ENCODE measurements at places on chromosomes 1 and 21.
A peak's percentile ranks its signal among the peaks of the same experiment; 100 is the strongest.

GRCh38 chr21:24729568-24729967, 877.7 kb downstream of the MRPL39 start:
- DNase-seq, result peak; percentile 21

DNA sequence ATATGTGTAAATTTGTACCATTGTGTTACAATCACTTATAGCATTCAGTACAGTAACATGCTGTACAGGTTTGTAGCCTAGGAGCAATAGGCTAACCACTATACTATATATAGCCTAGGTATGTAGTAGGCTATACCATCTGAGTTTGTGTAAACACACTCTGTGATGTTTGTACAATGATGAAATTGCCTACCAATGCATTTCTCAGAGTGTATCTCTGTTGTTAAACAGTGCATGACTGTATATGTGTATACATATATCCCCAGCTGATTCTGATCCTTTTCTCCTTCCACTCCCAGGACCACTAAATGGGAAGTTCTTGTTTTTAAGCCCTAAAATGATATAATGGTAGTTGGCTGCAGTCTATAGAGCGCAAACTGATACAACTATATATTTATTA, 7.8 kb downstream of the GNPAT start:
- DNase-seq, result no peak

- DNase-seq, result no peak
Measured at GRCh38 chr1:119713039-119713748, 1.5 kb downstream of the PHGDH start.

DNA sequence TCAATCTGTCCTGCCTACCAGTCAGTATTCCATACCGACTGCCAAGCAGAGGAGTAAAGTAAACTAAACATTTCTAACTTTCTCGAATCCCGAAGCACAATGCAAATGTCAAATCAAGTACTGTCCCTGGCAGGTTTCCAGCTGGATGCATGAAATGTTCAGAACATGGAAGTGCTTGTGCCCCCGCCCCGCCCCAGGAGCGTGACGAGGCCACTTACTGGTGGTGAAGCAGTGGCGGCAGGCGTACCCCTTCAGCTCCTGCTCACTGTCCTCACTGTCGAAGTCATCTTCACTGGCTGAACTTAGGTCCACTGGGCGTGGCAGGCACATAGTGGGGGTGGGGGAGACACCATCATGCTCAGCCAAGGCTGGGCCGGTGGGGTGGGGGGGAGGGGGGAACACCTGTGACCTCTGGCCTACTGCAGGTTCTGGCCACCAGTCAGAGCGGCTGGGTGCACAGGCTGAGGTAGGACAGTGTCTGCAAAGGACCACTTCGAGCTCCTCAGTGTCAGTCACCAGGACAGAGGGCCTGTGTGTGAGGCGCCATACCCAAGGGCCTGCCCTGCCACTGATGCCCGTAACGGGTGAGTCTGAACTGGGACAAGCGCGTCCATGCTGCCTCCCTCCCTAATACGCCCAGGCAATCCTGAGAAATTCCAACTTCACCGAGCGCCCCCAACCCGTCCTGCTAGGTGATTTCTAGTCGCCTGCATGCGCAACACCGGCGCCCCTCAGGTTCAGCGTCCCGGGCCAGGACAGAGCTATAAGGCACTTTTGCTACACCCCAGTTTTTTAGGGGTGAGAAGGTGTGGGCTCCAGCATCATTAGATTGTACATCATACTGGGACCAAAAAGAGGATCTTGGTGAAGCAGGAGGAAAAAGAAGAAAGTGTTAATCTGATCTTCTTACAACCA, 46.9 kb downstream of the SLC45A1 start:
- no peak for DNase-seq

GRCh38 chr1:199220031-199220430, 581.2 kb downstream of the PTPRC start:
- DNase-seq, result no peak

- no peak for DNase-seq
Measured at GRCh38 chr1:14190508-14190907, 408.0 kb upstream of the KAZN start.

- no peak for DNase-seq
Measured at GRCh38 chr1:65467536-65467935, 47.1 kb downstream of the LEPR start.

- DNase-seq, result no peak
Measured at GRCh38 chr21:42057851-42058437, 13.2 kb upstream of the UMODL1 start.

GRCh38 chr1:100230765-100231164, 18.9 kb downstream of the DBT start:
- no peak for DNase-seq

GRCh38 chr1:215416497-215416896, 150.6 kb upstream of the KCTD3 start:
- DNase-seq, result no peak

DNA sequence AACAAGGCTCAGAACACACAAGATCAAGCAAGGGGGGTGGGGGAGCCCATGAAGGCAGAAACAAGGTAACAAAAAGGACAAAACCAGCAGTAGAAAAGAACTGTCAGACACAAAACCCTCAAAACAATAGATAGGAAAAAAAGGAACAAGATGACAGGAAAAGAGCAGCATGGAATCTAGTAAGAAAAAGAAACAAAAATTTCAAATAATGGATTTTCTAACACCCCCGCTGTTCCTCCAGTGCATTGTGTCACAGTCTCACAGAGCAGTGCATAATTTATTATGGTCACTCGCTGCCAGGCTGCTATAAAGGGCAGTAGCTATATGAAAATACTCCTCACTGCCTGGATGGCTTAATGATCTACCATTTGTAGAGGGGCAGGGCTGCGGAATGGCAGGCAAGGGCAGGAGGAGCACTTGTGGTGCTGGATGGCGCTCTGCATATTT, 567.9 kb downstream of the DPYD start:
- DNase-seq, result no peak
